ENCODE measurements at places on chromosomes 4 and X.

DNA sequence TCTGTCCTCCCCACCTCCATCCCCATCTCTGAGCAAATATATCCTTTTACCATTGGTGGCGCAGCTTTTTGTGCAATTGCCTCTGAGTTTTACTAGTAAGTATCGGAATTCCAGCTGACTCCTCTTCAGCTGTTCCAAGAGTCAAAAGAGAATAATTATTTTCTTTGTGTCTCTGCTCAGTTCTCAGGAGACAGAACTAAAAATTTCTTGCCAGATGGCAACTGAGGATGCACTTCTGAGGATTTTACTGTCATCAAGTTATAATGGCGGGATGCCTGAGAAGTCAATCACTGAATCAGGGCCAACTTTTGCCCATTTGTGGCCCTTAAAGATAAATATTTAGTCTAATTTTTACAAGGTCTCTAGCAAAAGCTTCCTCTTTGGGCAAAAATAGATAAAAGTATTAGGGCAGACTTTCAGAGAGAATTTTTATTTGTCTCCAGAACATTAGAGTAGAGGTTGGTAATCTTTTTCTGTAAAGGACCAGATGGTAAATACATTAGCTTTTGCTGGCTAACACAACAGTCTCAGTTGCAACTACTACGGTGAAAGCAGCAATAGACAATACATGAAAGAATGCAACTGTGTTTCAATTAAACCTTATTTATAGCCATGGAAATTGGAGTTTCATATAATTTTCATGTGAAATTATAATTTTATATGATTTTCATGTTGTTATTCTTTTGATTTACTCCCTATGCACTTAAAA is 15.6 kb upstream of the ADGRA3 start:
- peak; percentile 39 for DNase-seq

DNA sequence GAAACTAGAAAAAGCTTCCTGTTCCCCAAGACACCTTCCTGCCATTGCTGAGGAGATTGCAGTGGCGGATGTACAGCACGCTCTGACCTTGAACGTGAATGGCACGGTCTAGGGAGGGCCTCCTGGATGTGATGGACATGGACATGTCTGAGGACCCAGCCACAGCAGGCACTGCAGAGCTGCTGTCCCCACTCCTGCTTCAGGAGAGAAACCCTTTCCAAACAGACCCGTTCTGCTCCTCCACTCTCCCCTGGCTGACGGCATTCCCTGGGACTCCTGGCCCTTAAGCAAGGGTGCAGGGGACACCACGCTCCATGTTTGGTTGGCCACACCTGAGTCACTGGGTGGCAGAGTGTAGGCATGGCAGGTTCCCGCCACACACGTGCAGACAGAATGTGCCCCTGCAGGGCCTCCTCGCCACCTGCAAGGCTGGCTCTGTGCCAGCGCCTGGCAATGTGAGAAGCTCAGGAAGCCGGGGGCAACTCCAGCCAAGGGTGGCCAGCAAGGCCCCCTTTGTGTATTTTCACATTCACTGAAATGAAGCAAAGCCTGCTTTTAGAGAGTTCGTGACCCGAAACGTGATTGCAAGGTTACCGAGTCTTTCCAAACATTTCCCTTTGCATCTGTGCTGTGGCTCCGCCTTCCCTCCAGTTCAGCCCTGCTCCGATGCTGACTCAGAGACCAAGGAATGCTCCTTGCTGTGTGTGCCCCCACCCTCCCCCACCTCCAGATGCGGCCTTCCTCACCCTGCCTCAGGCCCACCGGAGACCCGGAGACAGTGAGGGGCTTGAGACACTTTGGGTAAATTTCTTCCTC is 46.1 kb downstream of the HTRA3 start:
- DNase-seq: peak; percentile 68

DNA sequence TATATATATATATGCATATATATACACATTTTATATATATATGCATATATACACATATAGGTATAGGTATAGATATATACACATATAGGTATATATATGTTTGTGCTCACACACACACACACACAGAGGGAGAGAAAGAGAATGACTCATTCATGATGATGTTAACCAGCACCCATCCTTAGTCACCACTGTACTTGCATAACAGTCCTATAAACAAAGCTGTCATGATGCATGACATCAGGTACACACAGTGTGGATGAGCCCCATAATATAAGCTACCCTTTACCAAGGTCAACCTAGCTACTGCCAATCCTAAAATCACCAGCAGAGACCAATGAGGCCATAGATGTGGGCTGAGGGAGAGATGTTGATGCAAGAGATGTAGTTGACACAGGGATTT is 1408.0 kb downstream of the RAPGEF2 start:
- DNase-seq: no peak

GRCh38 chrX:118726396-118726795 is 1.0 kb upstream of the IL13RA1 start:
- no peak for DNase-seq

DNA sequence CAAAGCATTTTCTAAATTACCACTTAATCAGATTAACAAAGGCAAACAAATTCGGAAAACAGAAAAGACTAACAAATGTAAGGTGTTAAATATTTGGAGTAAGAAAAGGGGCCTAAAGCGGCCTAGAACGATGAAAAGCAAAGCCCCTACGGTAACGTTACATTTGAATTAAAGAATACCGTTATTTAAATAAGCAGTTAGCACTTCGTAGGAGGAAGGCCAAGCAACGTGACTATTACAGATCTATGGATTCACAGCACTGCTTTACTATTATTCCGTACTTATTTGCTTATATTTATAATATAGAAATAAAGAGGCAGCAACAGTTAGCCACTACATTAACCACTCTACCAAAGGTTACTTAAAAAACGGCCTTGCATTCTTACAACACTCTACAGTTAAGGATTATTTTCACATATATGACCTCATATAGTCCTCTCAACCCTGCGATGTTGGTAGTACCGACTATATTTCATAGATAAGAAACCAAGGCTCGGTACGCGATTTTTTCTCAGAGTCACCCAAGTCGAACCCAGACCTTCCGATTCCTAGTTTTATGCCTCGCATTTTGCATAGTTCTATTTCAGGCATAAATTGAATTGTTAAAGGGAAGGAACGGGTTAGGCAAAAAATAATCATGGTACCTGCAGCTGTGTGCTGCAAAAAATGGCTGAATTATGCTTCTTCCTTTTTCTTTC is 2.9 kb downstream of the KLHL15 start:
- DNase-seq: no peak

- DNase-seq: no peak
Observed at GRCh38 chrX:41116948-41117347, 31.7 kb downstream of the USP9X start.

- no peak for DNase-seq
Observed at GRCh38 chrX:148530464-148531077, 30.2 kb downstream of the AFF2 start.

DNA sequence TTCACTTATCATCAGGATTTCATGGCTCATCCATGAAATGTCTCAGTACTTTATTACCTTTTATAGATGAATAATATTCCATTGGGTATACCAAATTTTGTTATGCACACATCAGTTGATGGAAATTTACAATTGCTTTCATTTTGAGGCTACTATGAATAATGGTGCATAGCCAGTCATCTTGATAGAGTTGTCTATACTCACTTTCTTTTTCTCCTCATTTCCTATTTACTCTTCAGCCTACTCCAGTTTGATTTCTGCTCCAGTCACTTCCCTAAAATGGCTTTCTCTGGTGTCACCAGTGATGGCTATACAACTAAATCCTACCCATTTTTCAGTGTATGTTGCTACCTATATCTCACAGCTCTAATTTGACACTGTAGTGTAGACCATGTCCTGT is 743.5 kb upstream of the MAGEB2 start:
- no peak for DNase-seq

- peak; percentile 82 for DNase-seq
Observed at GRCh38 chrX:40169193-40170101, 71.7 kb upstream of the BCOR start.

DNA sequence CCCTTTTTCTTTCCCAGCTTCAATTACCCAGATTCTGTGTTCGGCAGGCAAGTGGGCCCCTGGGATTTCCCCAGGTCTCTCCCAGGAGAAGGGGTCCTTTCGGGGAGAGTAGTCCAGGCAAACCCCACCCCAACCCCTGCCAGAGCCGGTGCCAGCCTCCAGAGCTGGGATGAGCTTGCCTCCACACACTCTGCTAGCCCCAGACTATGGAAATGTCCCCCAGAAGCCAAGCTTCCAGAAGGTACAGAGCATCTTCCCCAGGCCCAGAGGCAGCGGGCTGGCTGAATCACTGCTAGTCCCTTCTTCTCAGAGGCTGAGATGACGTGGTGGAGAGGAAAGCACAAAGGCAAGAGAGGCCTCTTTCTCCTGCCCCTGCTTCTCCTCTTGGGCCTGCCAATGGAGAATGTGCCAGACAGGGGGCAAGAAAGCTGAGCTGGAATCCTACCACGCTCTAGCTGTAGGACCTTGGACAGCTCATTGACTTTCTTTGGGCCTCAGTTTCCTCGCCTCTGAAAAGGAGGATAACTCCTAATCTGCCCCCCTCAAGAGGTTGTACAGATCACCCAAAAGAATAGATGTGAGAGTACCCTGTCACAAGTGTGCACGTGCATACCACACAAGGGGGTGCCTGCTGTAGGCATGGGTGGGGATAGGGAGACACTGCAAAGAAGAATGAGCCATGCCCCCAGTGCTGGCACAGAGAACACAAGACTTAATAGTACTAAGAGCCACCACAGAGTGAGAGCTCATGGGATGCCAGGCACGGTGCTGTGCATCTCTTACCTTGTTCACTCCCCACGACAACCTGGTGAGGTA is 2.1 kb downstream of the SASH3 start:
- no peak for DNase-seq

DNA sequence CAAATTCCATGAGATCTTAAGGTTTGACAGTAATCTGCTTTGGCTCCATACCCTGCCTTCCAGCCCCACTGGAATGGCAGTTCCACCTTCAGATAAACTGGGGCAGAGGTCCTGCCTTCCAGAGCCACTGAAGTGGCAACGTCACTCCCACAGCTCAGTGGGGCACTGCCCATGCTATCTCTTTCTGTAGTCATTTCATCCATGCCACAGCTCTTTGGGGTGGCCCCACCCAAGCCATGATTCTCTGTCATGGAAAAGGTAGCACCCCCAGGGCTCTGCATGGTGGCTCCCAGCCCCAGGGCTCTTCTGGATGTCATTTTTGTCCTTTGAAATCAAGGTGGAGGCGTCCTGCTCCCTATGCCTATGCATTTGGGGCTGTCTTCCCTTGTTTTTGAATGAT is 596.5 kb downstream of the SPOCK3 start:
- DNase-seq: no peak

DNA sequence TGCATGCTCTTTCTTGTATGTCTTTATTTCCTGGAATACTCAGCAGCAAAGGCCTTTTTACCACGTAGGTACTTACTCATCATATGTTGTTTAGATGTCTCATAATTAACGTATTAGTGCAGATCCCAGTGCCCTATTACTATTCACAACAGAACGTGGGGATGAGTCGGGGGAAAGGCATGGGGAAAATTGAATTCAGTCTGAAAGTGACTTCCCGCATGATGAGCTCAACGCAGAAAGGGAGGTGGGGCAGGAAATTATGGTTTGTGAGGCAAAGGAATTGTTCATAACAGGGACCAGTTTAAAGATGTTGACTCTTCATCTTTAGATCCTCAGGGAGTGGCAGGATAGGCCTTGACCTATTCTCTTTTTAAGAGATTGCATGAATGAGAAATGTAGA is 2.0 kb upstream of the TMPRSS11D start:
- DNase-seq: no peak

DNA sequence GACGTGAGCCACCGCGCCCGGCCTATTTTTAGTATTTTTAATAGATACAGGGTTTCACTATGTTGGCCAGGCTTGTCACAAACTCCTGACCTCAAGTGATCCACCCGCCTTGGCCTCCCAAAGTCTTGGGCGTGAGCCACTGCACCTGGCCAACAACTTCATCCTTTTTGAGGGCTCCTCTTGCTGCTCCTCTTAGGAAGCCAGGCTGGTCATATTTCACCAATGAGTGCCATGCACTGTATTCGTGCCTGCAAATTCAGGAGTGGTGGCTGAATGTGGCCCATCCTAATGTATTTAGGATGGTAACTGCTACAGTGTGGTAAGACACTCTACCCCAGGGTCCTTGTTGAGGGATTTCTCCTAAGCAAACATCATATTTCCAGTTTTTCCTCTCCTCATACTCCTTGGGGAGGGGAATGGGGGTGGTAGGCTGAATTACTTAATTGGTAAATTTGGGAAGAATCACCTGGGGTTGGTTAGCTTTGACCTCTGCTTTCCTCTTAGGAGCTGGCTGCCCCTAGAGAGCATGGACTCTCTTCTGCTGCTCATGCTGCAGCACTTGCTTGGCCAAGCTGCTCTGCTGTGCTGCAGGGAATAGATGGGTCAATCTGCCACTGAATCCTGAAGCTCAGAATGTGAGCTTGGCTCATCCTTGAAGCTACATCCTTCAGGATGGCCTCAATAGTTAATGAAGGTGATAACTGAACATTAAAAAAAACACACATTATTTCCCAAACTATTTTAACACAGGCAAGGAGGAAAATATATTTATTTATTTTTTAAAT is 167.4 kb downstream of the HS3ST1 start:
- no peak for DNase-seq

- DNase-seq: no peak
Observed at GRCh38 chr4:18666322-18666721, 644.8 kb upstream of the LCORL start.

GRCh38 chrX:44173219-44173618 is 170.3 kb downstream of the EFHC2 start:
- DNase-seq: no peak

GRCh38 chr4:119498527-119498926 is 130.1 kb downstream of the PDE5A start:
- DNase-seq: no peak

DNA sequence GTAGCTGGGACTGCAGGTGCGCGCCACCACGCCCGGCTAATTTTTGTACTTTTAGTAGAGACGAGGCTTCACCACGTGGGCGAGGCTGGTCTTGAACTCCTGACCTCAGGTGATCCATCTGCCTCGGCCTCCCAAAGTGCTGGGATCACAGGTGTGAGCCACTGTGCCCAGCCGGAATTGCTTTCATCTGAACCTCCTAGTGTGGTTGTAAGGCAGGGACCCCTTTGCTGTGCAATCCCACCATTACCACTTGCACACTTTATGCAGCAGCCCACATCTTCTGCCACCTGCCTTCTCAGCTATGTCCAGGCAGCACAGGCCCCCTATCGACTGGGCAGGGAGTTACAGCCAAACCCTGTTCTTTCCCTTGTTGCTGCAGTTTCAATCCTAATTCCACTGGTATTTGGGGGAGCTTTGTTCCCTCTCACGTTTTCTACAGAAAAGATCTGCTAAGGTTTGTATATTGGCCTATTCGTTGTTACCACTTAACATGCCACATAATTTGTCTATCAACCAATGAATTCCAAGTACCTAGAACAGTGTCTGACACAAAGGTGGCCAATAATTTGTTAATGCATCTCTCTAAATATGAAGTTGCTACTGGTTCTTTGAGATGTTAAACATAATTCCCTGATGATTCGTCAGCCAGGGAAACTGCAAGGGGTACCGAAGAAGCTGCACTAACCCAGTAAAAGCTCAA is 6.5 kb downstream of the RPL39 start:
- DNase-seq: no peak

GRCh38 chr4:113531572-113531971 is 230.0 kb downstream of the CAMK2D start:
- no peak for DNase-seq

Measured in right hindlimb (tissue), 1 donor.